ENCODE measurements at places on chromosomes 6 and 20.

DNA sequence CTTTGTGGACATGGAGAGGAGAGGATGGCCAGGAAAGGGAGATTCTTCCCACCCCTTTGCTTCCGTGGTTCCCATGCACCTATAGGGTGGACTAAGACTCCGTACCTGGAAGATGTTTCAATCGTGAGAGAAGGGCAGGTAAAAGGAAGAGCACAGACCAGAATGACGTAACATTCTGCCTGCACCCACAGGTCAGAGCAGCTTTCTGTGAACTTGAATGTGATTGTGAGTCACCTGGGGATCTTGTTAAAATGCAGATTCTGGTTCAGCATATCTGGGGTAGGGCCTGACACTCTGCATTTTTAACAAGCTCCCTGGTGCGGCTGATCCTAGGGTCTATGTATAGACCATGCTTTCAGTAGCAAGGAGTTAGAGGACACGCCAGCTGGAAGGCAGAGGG is 164.1 kb upstream of the SGK1 start:
- no peak for DNase-seq

DNA sequence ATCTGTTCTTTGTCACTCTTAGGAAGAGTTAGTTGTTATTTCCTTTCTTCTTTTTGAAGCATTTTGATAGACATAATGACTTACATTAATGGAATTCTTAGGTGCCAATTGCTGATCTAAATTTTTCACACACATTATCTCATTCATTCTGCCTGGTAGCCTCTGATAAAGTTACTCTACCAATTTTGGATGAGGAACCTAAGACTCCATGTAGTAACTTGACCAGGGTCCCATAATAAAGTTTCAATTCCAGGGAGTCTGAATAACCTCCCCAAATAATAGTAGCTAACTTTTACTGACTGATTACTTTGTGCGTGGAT is 73.2 kb upstream of the CITED2 start:
- DNase-seq, result no peak

DNA sequence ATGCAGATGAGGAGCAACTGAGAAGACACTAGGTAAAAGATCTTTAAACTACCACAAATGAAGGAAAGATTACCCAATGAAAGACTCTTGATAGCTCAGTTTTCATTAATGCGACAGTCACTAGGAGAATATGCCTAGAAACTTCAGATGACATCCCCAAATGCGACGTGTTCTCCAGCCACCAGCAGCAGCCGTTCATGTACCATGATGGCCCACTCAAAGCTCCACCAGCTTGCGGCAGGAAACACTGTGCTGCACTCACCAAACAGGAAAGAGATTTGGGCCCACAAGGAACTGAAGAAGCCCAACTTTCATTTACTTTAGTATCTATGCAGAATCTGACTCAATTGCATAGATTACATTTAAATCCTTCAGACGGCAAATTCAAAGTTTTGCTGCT is 7.5 kb downstream of the DIDO1 start:
- no peak for DNase-seq

DNA sequence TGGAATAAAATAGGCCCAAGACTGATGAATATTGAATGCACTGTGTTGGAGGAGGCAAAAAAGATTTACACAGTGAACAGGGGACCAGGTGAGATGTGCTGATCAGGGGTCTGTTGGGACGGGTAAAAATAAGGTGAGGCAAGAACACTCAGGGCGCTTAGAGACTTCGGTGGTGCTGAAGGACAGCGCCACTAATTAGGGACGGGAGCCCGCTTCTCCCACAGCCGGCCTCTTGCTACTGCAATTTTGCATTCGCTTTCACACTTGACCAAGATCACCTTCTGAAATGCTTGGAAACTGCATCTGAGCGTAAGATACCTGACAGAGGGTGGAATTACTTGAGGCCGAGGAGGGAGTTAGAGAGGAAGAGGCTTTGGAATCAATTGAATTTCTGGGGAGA is 7.3 kb downstream of the TFAP2D start:
- DNase-seq, result peak; percentile 9

GRCh38 chr6:143090314-143091044 is 29.8 kb downstream of the AIG1 start:
- DNase-seq, result no peak

DNA sequence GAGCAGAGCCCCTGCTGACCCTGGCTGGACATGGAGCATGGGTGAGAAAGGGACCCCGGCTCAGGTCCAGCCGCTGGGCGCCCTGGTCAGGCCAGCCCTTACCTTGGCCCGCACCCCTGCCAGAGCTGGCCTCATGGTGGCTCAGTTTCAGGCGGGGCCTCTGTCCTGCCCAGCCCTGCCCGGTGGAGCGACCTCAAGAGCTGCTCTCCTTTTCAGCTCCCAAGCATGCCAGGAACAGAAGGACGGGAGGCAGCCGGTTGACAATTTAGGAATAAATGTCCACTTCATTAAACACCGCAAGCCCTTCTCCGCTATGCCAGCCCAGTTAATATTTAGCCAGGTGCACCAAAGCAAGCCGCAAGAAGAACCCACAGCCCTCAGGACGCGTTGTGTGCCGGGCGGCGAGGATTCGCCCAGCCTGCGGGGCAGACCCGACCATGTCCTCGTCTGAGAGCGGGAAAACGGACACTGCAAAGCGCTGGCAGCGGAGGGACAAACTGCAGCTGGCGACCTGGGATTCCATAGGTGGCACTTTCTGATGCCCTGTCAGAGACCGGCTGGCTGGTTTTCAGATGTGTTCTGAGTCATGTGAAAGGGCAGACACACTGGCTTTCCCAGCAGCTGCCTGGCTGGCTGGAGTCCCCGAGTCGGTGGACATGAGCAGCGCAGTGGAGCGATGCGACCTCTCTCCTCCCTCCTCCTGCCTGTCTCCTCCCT is 221.9 kb downstream of the TTLL2 start:
- no peak for DNase-seq

DNA sequence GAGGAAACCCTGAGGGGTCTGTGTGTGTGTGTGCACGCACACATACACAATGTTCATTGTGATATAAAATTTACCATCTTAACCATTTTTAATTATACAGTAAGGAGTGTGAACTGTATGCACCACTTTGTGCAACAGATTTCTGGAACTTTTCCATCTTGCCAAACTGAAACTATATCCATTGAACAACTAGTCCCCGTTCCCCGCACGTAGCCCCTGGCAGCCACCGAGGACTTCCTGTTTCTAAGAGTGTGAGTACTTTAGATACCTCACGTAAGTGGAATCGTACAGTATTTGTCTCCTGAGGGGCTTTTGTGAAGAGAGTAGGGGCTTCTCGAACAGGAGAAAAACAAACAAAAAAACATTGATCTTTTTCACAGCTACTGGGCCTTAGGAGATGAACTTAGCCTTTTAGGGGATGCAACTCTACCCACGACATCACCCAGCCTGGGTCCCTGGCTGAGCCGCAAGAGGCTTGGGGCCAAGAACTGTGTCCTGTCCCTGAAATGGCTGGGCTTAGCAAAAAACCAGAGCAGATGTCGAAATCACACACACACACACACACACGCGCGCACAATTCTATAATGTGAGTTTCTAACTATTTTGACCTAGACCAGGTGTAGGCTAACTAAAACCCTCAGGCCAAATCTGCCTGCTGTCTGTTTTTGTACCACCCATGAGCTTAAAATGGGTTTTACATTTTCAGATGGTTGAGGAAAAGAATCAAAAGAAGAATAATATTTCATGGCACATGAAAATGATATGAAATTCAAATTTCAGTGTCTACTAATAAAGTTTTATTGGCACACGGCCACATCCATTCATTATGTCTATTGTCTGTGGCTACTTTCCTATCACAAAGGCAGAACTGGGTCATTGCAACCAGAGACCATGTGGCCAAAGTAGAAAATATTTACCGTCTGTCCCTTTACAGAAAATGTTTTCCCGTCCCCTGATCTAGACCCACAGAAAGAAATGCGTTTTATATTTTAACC is 144.2 kb downstream of the EYA2 start:
- no peak for DNase-seq

- no peak for DNase-seq
Observed at GRCh38 chr6:157505912-157506491, 125.0 kb downstream of the ZDHHC14 start.

DNA sequence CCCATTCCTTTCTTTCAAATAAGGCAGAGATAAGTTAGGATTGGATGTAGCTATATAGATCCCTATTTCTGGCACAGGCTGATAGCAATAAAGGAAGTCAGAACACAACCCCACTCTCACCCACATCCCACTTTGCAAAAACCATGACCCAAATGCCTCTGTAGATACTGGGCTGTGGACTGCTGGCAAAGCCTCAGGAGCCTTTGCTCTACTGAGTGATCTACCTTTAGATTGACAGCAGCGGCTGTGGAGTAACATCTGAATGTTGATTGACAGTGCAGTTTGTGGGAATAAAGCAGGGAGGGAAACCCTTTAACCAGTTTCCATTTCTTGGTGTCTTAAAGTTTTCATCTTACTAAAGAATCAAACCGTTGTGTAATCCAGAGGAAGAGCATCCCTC is 6.7 kb upstream of the TMEM30A start:
- DNase-seq, result no peak

DNA sequence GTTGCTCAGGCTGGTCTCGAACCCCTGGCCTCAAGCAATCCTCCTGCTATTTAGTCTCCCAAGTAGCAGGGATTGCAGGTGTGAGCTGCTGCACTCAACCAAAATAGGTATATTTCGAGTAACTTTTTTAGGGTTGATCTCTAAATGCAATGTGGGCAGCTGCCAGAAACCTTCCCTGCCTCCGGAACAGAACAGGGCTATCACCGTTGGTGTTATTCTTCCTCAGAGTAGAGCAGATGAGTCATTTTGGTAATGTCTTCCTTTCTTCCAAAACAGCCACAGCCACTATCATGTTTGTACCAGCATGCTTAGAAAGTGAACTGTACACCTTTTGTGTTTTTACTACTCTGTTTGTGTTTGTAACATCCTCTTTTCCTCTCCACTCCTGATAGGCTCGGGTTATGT is 44.1 kb downstream of the SNX9 start:
- peak; percentile 53 for DNase-seq

DNA sequence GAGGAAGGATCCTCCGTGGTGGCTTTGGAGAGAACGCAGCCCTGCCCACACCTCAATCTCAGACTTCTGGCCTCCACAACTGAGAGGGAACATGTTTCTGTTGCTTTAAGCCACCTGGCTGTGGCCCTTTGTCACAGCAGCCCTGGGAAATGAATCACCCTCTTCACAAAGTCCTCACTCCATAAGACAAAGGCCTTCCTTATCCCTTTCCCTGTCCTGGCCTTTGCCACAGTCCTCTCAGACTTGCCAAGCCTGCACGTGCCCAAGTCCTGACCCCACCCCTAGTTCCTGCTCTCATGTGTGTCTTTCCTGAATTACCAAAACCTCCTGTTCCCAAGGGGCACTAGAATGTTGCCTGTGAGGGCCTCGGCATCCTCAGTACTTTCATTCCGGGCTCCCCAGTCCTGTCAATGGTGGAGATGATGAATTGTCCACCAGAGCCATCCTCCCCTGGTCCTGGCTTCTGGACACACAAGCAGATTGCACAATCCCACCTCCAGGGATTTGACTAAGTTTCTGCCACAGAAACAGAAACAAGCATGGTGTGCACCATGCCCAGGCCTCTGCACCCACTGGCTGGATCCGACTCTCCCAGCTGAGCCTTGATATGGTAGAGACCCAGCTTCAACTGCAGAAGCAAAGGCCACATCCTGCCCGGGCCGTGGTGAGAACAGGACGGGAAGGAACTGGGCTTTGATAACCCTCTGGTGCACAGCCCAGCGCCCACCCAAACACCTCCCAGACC is 232.6 kb upstream of the PDE10A start:
- no peak for DNase-seq

DNA sequence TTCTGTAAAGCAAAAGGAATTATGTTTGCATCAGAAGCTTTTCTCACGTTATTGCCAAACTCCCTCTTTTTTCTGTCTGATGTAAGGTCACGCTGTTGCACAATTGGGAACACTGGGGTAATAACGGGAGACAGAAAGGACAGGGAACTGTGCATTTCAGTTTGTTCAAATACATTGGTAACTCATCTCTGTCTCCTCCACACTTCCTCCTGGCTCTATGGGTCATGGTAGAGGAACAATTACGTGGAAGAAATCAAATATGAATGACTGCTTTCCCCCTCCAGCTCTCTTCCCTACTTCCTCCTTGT is 132.2 kb upstream of the TNFAIP3 start:
- no peak for DNase-seq

DNA sequence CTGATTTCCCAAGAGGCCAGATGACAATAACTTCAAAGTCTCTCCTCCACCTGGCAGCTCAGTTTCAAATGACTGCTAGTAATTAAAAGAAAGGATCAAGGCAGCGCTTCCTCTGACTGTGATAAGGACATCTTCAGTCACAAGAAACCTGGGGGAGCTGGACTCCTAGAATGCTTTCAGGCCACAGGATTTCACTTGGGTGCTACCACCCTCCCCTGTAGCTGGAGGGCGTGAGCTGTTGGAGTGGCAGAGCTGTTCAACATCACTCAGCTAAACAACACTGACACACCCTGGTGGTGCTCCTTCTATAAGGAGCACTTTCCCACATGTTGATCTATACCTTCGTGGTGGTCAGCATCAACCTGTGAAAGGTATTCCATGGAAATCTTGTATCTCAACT is 2.2 kb upstream of the CNR1 start:
- DNase-seq, result no peak

DNA sequence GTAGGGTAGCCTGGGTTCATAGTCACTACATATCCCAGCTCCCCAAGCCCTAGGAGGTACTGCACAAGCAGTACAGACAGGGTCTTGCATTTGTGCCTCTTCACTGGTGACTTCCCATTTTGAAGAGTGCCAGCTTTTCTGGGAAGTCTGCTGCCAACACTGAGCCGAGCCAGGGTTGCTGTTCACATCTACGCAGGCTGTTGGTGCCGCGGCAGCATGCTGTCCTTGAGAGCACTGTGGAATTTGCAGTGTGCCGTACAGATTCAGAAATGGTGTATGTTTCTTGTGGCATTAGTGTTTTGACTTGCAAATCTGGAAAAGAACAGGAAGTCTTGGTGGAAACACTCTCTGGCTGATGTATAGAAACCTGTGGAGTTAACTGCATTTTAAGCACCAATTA is 67.5 kb downstream of the JARID2 start:
- no peak for DNase-seq

GRCh38 chr6:79232696-79233462 is 1.6 kb downstream of the HMGN3 start:
- DNase-seq, result no peak

- DNase-seq, result no peak
Observed at GRCh38 chr6:167524261-167525111, 199.6 kb downstream of the TTLL2 start.

GRCh38 chr6:137780447-137781034 is 86.5 kb upstream of the TNFAIP3 start:
- no peak for DNase-seq
